ENCODE measurements at places on chromosomes 2 and 18.

- no peak for DNase-seq
Measured at GRCh38 chr2:128162266-128162665, 71.3 kb downstream of the UGGT1 start.

DNA sequence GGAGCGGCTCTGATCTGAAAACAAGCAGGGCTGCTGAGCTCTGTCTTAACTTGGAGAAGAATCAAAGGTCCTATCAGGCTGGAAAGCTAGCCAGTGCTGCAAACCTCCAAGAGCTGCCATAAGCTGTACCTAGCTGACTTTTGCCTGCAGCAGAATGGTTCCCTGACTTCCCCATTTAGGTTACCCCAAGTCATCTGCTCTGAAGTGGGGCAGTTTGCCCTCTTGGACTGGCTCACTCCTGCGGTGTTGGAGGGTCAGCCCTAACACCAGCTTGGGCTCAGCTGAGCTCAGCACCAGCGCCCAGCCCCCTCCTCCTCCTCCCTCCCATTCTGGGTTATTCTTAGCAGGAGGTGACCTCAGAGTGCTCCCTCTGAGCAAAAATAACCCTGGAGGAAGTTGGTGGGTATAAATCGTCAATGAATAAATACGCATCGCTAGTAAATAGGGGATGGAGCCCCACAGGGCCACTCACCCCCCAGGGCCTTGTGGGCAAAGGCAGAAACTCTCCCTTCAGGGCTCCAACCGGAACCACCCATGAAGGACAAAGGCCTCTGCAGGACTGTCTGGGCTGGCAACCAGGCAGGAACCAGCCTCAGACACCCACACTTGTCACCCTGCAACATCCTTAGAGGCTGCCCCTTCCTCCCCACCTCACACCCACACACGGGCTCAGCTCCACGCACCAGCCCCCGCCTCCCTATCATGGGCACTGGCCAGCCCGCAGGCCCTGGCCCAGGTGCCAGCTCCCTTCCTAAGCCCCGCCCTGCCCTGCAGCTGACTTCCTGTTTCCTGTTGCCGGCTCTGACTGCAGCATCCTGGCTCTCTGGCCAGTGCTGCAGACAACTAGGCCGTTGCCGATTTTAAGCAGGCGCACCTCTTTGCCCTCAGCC is 46.9 kb downstream of the DNMT3A start:
- DNase-seq, result peak; percentile 96

GRCh38 chr2:126966601-126967000 is 67.9 kb downstream of the TEX51 start:
- no peak for DNase-seq

DNA sequence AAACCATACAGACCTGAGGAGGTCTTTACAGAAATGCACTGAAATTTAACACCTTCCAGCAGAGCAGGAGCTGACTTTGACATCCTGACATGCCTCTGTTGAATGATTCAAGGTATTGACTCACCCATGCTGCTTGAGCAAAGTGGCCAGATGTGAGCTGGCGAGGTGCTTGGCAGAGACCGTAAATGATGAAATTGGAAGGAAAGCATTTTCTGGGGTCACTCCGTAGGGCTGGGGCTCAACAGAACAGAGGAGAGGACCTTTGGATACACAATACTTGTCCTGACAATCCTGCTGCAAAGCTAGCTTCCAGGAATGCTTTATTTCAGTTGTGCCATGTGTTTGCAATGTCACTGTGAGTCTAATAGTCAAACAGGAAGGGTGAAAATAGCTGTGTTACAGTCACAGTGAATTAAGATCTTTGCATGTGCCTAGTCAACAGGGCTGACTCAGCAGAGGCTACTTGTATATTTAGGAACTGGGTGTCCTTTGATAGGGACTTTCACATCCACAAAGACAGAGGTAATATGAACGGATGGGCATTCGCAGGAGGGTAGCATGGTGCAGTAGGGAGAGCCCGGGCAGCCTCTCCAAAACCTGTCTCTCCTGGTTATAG is 31.6 kb upstream of the NCK2 start:
- no peak for DNase-seq

GRCh38 chr2:115569547-115569946 is 1127.1 kb downstream of the DPP10 start:
- no peak for DNase-seq

DNA sequence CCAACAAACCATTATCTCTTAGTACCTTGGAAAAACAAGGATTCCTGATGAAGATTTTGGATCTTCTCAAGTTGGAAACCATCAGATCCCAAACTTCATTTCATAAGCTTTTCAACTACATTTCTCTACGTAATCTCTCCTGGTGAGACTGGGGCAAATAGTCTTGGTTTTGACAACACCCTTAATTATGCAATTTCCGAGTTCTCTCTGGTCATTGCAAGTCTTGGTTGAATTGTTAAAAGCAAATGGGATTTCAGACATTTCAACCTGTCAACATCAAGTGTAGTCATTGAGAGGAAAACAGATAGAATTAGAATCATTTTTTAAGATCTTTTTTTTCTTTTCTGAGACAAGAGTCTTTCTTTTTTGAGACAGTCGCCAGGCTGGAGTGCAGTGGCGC is 26.2 kb downstream of the KLF7 start:
- DNase-seq, result no peak

DNA sequence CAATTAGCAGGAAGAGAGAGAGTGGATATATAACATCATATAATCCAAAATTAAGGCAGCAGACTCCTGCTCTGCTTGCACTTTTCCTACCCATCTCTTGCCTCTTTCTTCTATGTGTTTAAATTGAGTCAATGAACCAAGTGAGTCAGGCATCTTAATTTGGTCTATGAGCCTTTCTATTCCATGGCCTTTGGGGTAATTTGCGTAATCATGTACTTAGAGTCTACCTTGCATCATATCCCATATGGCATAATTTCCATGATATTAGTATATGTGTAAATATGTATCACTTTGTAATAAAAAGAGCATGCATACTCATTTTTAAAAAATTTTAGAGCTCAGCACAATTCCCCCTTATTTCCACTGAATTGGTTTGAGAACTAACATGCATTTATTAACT is 555.2 kb downstream of the STK39 start:
- DNase-seq, result no peak

GRCh38 chr2:235605312-235606003 is 111.6 kb downstream of the AGAP1 start:
- DNase-seq, result peak; percentile 79

- DNase-seq, result no peak
Measured at GRCh38 chr2:5368263-5368662, 323.9 kb upstream of the SOX11 start.

GRCh38 chr2:25362434-25363145 is 20.9 kb upstream of the DNMT3A start:
- DNase-seq, result peak; percentile 59

GRCh38 chr18:50594942-50595341 is 35.1 kb downstream of the MAPK4 start:
- no peak for DNase-seq

GRCh38 chr2:233156001-233156400 is 95.5 kb upstream of the ATG16L1 start:
- no peak for DNase-seq

DNA sequence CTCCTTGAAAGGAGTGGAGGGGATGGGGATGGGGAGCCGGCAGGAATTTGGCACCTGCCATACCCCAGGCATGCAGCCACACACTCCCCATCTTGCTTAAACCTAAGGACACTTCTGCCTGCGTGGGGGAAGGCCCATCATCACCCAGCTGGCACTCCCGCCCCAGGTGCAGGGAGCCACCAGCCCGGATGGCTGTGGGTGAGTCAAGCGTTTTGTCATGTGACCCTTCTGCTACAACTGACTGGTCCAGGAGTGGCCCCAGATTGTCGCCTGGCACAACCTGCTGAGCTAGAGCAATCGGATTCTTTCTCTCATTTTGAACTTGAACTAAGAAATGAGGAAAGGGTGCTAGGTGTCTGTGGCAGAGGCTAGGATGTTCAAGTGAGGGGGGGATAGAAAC is 61.3 kb downstream of the TSN start:
- no peak for DNase-seq

- no peak for DNase-seq
Measured at GRCh38 chr2:72057308-72057707, 90.4 kb downstream of the CYP26B1 start.

GRCh38 chr18:58949031-58949430 is 84.4 kb downstream of the ZNF532 start:
- DNase-seq, result no peak

DNA sequence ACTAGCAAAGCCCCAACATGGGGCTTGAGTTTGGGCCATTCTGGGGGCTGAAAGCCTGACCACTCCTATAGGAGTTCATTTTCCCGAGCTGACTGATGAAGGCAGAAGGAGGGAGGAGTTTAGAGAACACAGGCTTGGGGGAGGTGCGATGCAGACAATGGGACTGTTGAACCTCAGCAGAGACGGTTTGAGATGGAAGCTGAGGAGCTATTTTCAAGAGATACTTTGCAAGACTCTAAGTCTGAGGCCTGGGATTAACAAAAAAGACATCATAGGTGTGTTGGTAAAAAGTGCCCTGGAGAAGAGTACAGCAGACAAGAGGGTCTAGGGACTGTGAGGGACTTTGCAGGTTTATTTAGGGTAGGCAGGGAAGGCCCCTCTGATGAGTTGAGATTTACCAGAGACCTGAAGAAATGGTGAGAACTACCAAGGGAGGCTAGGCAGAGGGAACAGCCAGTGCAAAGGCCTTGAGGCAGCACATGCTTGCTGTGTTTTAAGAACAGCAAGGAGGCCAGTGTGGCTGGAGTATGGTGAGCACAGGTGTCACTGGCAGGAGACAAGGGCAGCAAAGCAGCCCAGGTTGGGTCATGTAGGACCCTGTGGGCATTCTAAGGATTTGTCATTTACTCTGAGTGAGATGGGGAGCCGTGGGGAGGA is 31.6 kb downstream of the PCBP1 start:
- no peak for DNase-seq

DNA sequence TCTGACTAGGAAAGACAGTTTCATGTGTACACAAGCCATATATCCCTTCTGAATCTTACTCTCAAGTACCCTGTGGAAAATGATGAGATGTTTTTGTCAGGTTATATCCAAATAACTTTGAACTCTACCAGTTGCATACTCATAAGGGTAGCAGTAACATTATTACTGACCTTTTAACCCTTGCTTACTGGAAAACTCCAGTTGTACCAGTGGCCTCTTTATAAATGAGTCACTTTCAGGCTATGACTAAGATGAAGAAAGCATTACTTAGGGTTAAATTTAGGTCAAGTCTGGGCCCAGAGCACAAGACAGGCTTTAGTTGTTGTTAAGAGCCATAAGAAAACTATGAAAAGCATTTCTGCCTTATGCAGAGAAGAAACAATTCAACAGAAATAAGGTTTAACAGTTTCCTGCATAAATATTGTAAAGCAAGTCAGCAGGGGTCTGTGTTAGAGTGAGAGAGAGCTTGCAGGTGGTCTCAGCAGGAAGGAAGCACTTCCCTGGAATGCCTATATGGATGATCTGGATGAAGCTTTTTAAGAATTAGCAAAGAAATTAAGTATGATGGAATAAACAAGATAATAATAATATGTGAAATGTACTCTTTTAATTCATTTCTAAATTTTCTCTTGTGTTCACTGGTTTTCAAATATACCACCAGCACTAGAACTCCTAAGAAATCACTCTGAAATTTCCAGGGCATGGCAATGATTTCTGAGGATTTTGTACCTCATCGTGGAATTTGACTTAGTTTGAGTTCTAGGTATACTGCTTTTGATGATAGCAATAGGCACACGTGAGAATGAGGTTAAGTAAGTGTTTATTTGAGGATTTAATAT is 126.6 kb downstream of the UBE2E3 start:
- no peak for DNase-seq

- DNase-seq, result no peak
Measured at GRCh38 chr2:118061135-118061955, 26.9 kb upstream of the INSIG2 start.

GRCh38 chr2:144971786-144972335 is 451.9 kb upstream of the ZEB2 start:
- no peak for DNase-seq

DNA sequence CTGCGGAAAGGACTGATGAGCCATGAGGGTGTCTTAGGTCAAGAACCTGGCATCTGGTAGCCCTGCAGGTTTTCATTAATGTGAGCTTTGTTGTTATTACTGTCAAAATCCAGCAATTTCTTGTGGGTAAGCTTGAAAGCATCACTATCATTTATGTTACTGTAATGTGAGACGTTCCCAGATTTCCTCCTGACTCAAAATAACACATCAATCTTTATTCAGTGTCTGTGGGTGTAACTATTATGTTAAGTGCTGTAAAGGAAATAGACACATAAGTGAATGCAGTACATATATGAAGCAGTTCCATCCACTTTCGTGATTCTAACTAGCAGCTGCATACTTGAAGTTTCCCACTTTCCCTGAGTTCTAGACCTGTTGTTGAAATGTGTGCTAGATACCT is 89.8 kb downstream of the FHOD3 start:
- no peak for DNase-seq

GRCh38 chr2:134466141-134466540 is 212.3 kb downstream of the MGAT5 start:
- DNase-seq, result peak; percentile 44

DNA sequence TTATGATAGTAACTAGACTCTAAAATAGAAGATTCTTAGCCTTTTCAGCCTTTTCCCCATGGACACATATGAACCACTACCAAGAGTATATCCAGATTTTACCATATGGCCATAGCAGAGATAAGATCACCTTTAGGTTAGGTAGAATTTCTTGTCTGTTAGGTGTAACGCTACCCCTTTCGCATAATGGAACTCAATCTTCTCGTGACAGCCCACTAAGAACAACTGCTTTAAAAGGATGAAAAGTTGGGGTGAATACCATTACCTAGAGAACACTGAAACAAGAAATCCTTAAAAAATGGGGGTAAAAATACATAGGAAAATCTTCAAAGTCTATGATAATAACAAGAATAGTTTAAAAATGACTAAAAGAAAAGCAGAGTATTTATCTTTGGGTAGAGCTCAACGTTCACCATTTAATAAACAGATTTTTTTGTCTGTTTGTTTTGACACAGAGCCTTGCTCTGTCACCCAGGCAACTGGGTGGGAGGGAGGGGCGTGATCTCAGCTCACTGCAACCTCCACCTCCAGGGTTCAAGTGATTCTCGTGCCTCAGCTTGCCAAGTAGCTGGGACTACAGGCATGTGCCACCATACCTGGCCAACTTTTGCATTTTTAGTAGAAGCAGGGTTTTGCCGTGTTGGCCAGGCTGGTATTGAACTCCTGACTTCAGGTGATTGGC is 67.2 kb downstream of the VIL1 start:
- no peak for DNase-seq

GRCh38 chr2:106996171-106996769 is 110.3 kb upstream of the ST6GAL2 start:
- peak; percentile 82 for DNase-seq

Data from NCI-H2081 (cell line).